Stimulated activated CD4-positive, alpha-beta T cell treated with anti-CD3 and anti-CD28 coated beads, Interleukin-1b, Interleukin-23, amount 100 ng/mL, for 48 hours (primary cell): ENCODE measurements at places on chromosomes 3 and 15.
A peak's percentile ranks its signal among the peaks of the same experiment; 100 is the strongest.

DNA sequence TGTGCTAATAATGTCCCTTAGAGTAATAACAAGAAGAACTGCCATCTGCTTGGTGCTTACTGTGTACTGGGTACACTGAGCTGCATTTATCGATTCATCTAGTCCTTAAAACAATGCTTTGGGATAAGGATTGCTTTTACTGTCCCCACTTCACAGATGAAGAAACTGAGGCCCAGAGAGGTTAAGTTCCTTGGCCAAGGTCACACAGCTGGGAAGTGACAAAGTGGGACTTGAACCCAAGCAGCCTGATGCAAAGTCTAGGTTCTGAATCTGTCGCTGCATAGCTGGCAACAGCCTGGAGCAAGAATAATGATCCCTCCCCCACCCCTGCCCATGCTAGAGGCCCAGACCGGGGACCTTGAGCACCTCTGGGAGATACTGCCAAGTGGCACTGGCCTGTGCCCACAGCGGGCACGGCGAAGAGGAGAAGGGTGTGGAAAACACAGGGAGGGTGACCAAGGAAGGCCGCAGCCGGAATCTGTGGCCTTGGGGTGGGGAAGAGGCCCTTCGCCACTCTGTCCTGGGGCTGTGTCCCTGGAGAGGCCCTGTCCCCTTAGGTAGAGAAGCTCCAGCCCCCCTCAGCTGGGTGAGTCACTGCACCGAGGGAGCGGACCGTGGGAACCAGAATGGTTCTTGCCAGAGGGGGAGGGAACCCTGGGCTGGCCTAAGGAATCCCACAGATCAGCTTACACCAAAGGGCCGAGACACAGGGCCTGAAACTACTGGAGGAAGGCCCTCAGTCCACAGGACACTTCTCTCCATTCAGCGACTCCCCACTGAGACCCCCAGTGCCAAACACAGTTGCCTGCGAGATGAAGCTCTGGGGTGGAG, 3.5 kb downstream of the PLXND1 start:
- no peak for DNase-seq

DNA sequence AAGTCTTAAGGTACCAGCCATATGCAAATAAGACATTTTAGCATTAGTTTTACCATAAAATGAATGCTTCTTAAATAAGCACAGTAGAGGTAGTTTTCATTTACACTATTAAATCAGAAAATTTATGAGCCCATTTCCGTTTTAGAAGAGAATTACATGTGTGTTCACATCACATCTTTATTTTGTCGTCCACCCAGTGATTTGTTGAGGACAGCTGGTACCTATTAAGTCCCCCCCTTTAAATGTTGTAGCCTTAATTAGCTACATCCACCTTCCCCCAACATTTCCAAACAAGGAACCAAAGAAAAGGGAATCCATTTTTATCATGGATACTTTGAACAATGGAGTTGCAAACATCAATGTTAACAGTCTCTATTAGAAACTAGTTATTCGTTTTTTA, 6.8 kb downstream of the IL17RD start:
- no peak for DNase-seq

- DNase-seq: no peak
Observed at GRCh38 chr3:192042116-192042515, 581.2 kb downstream of the PYDC2 start.

DNA sequence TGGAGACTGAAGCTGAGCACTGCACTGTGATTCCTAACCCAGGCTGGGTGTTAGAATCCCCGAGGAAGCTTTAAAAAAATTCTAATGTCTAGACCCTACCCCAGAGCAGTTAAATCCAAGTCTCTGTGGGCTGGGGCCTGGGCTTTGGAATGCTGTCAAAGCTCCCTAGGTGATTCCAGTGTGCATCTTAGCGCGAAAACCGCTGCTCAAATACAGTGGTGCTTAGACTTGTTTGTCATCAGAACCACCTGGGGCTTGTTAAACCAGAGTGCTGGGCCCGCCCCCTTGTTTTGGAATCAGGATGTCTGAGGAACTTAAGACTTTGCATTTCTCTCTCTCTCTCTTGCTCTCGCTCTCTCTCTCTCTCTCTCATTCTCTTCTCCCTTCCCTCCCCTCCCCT, 20.7 kb downstream of the RHCG start:
- no peak for DNase-seq

DNA sequence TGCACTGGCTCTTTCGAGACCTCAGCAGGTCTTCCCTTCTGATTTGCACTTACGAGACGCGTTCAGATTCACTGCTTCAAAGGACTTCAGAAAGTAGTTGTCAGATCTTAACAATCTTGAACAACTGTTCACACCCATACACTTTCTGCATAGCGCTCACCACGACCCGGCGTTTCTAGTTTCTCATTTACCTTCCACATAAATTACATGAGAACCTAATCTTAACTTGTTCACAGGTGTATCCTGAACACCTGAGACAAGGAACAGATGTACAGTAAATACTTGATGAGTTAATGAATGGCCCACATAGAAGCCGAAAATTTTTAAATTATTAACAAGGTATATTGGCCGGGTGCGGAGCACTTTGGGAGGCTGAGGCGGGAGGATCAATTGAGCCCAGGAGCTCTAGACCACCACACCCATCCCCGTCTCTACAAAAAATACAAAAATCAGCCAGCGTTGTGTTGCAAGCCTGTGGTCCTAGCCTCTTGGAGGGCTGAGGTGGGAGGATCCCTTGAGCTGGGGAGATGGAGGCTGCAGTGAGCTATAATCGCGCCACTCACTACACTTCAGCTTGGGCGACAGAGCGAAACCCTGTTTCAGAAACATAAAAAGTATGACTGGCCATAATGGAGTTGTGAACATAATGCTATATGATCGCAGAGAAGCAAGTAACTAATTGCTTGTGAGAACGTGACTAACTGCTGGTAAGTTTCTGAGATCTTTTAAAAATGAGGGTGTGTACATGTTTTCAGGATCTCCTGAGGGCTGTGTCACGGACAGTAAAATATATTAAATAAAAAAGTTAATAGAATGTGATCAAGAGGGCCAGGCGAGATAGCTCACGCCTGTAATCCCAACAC, 984 bp upstream of the SMARCC1 start:
- DNase-seq: no peak

DNA sequence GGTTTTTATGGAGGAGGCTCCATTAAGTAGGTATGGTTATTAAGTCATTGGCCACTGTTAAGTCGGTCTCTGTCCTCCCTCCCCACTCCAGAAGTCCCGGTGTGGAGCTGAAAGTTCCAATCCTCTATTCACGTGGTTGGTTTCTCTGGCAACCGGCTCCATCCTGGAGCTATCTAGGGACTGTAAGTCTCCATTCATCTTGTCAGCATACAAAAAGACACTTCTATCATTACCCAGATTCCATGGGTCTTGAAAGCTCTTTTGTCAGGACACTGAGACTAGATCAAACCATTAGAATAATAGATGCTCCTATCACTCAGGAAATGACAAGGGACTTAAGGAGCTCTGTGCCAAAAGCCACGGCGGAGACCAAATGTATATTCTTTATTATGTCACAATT, 110.3 kb downstream of the PIK3CB start:
- DNase-seq: no peak

GRCh38 chr3:106512846-106513245, 644.0 kb upstream of the CBLB start:
- DNase-seq: no peak

- DNase-seq: no peak
Observed at GRCh38 chr15:59353994-59354416, 18.7 kb downstream of the MYO1E start.

- no peak for DNase-seq
Observed at GRCh38 chr15:35530698-35531097, 15.3 kb downstream of the DPH6 start.

GRCh38 chr3:184372296-184372821, 5.6 kb downstream of the THPO start:
- no peak for DNase-seq

GRCh38 chr15:46080016-46080415, 445.2 kb downstream of the SQOR start:
- no peak for DNase-seq

- DNase-seq: no peak
Observed at GRCh38 chr15:31235311-31236183, 91.1 kb upstream of the KLF13 start.

- no peak for DNase-seq
Observed at GRCh38 chr15:65577129-65577996, 33.6 kb downstream of the INTS14 start.

GRCh38 chr3:56810577-56811545, 9.1 kb upstream of the ARHGEF3 start:
- no peak for DNase-seq

DNA sequence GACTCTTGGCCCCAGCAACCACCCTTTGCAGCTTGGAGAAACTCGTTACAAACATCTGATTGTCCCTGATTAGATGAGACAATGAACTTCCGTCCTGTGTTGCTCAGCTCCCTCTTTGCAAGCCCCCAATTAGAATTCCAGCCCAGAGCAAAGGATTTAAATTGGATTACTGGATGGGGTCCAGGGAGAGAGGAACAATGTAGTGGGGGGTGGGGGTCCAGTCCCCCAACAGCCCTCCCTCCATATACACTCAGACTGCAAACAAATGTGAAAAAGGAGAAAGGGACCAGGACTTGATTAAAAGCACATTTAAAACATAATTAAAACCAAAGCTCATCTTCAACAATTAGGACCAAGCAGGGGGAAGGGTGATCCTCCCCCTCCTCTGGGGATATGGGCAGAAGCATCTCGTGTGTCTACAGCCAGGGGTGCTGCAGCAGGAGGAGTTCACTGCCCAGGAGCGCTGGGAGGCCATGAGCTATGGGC, 71.7 kb upstream of the TMEM115 start:
- no peak for DNase-seq

DNA sequence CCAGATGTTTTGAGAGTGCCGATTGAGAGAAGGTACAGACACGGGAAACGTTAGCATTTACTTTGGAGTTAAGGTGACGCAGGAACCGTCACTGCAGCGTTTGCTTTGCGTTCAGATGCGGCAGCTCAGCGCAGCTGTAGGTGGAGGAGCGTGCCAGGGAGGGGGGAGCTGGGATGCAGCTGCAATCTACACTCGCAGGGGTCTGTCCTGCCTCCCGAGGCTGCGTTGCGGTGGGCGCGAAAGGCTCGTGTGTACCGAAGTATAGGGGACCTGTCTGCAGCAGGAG, 425 bp upstream of the FYTTD1 start:
- peak; percentile 65 for DNase-seq

- DNase-seq: no peak
Observed at GRCh38 chr3:88912294-88912877, 195.0 kb upstream of the EPHA3 start.

GRCh38 chr3:187963677-187964385, 190.1 kb upstream of the LPP start:
- DNase-seq: no peak
